ENCODE measurements at places on chromosomes 11 and 22.

GRCh38 chr11:35650006-35650405 lies 12.6 kb upstream of the TRIM44 start:
- no peak for DNase-seq

DNA sequence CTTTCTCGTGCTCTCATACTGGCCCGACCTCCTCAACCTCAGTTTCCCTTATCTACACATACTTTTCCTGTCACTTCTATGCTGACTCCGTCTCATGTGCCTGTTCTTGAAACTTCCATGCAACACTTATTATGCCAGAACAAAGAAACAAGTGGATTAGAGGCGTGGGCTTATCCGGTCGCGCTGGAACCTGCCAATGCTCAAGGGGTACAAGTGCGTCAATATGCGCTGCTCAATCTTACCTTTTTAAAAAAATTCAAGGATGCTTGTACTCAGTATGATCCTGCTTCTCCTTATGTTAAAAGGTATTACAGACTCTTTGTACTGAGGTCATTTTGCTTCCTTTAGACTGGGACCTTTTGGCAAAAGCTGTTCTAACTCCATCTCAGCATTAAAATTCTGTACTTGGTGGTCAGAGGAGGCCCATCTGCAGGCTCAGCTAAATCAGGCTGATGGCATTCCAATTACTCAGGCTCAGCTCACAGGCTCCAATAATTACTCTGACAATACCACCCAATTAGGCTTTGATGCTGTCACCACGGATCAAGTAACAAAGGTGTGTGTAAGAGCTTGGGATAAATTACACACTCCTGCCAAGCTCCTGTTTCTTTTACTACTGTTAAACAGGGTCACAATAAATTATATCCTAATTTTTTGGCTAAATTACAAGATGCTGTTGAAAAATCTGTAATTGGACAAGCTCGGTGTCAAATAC lies 26.3 kb upstream of the ALDH3B2 start:
- no peak for DNase-seq

DNA sequence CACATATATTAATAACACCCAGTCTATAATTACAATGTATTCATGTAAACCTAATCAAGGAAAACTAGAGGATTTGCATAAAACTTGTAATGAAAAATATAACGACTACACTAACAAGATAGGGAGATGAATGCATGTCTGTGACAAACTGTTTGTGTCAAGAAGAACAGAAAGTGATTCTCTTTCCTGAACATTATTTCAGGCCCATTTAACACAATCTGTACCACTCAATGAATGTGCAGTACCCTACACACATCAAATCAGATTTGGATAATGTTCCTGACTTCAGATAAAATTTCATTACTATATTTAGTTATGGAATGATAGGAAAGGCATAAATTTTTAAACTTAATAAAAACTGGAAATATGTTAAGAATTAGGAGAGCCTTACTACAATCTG lies 93.1 kb downstream of the CADM1 start:
- no peak for DNase-seq

DNA sequence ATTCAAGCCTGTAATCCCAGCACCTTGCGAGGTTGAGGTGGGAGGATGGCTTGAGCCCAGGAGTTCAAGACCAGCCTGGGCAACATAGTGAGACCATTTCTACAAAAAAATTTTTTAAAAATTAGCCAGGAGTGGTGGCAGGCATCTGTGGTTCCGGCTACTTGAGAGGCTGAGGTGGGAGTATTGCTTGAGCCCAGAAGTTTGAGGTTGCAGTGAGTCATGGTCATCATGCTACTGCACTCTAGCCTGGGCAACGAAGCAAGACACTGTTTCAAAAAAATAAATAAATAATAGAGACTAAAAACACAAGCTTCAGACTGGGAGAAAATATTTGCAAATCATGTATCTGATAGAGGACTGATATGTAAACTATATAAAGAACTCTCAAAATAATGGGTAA lies 33.2 kb downstream of the BTBD10 start:
- DNase-seq = no peak

DNA sequence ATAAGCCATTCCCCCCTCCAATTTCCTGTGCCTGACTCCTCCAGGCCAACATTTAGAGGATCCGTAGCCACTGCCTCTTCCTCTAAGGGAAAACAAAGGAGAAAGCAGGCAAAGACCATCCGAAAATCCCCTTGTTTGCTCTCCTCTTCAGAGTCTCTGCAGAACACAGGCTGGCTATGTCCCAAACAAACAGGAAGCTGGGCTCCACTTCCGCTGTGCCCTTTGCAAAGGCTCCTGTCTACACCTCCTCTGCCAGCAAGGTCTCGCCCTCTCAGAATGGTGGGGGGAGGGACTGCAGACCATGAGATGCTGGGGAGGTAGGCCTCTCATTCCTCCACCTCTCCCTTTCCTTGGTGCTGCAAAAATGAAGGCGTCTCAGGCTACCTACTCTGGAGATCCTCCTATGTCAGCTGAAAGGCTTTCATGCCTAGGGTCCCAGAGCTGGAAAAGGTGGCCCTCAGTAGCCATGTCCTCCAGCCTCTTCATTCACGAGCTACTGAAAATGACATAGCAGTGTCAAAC lies 596.2 kb downstream of the BUD13 start:
- DNase-seq = no peak

- no peak for DNase-seq
Measured at GRCh38 chr11:105092256-105093239, 47.0 kb downstream of the CARD18 start.

DNA sequence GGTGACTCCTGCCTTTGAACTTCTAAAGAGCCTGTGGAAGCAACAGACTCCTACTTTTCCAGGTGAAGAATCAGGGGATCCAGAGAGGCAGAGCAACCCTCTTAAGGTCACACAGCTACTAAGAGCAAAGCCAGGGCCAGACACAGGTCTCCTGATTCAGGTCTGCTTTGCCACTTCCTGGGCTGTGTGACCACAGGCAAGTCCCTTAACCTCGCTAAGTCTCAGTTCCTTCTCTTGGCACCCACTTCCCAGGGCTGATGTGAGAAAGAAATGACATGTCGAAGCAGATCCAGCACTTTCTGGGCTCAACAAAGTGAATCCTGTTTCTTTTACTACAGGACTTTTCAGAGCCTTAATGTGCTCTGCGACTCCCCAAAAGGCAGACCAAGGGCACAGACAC lies 30.2 kb downstream of the UQCR10 start:
- DNase-seq = no peak

- DNase-seq = no peak
Measured at GRCh38 chr11:69121621-69122325, 34.0 kb upstream of the SMIM38 start.

DNA sequence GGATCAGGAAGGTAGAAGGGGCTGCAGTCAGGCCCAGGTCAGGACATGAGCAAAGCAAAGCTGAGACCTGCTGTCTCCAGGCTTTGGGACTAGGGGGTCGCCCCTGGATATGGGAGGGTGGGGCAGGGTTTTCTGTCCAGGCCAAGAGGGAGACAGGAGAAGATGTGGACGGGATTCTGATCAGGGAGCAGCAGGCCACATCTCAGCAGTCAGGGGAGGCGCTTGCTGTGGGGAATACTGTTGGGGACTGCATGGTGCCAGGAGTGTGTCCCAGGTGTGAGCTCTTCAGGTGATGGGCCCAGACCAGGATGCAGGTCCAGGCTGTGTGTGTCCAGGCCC lies 29.3 kb downstream of the IGLL5 start:
- DNase-seq = no peak

GRCh38 chr11:132742929-132743328 lies 789.4 kb downstream of the OPCML start:
- DNase-seq = no peak

- DNase-seq = no peak
Measured at GRCh38 chr11:3086114-3086513, 28.9 kb upstream of the CARS1 start.

- no peak for DNase-seq
Measured at GRCh38 chr11:31487848-31488247, 21.6 kb downstream of the IMMP1L start.
